ENCODE measurements at places on chromosomes 4 and X. TPM values are rescaled to one million over a fixed set of nuclear protein-coding genes. Genes with fewer than 3 reads are reported as not detected.

The SMIM31 gene
- not detected for total RNA-seq

The MAGEB10 gene
- not detected for total RNA-seq

The ANXA3 gene
- 17.9 TPM for total RNA-seq

The PF4V1 gene
- not detected for total RNA-seq

The PHOX2B gene
- total RNA-seq = not detected

The ADH1B gene
- total RNA-seq = 1,563 TPM

The EVC2 gene
- total RNA-seq = 21.4 TPM

The GNRHR gene
- total RNA-seq = not detected

The AFM gene
- total RNA-seq = not detected

The NUP62CL gene
- total RNA-seq = not detected

The PAGE2 gene
- total RNA-seq = not detected

The GAGE2A gene
- total RNA-seq = not detected

The GLRA3 gene
- not detected for total RNA-seq

The TRIML2 gene
- not detected for total RNA-seq

The TRIM75 gene
- not detected for total RNA-seq

The JADE3 gene
- 3.7 TPM for total RNA-seq

The PRR32 gene
- not detected for total RNA-seq

The TADA2B gene
- 24.2 TPM for total RNA-seq

The ATP2B3 gene
- 0.85 TPM for total RNA-seq

The SYTL4 gene
- 13.1 TPM for total RNA-seq

The C1QTNF7 gene
- 18.2 TPM for total RNA-seq

The USP51 gene
- total RNA-seq = 7.0 TPM

The PABPC4L gene
- total RNA-seq = 2.2 TPM

The CDKL2 gene
- total RNA-seq = 3.1 TPM

The ZCCHC12 gene
- total RNA-seq = not detected

The NKX3-2 gene
- total RNA-seq = 0.28 TPM

The PTCHD1 gene
- 1.6 TPM for total RNA-seq

The CLDN22 gene
- total RNA-seq = not detected

The NEUROG2 gene
- not detected for total RNA-seq

The SLC4A4 gene
- total RNA-seq = 1.8 TPM

The SSX1 gene
- not detected for total RNA-seq

The ZNF674 gene
- total RNA-seq = 8.1 TPM

The ZFYVE28 gene
- total RNA-seq = 11.5 TPM

The F8A3 gene
- 13.5 TPM for total RNA-seq

The CRLF2 gene
- 1.8 TPM for total RNA-seq

Data from thoracic aorta (tissue), 2 donors.